ENCODE measurements at places on chromosomes 3 and 15.

DNA sequence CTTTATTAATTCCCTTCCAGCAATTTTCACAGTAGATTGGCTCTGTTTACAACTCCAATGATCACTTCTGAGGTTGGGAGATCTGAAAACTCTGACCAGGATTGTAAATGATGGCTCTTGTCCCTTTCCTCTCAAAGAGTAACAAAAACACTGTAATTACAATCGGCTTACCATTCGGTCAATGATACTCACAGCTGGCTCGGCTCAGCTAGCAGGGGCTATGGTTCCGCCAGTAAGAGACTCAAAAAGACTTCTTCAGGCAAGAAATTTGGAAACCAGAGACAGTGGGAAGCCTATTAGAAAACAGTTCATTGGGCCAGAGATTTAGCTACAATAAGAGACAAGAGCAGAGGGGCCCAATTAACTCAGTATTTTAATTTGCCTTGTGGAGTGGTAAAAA is 96.6 kb downstream of the LRRC3B start:
- DNase-seq = no peak

- DNase-seq = no peak
Observed at GRCh38 chr3:172211123-172211522, 171.7 kb downstream of the FNDC3B start.

- DNase-seq = no peak
Observed at GRCh38 chr3:120650311-120650710, 31.7 kb downstream of the HGD start.

DNA sequence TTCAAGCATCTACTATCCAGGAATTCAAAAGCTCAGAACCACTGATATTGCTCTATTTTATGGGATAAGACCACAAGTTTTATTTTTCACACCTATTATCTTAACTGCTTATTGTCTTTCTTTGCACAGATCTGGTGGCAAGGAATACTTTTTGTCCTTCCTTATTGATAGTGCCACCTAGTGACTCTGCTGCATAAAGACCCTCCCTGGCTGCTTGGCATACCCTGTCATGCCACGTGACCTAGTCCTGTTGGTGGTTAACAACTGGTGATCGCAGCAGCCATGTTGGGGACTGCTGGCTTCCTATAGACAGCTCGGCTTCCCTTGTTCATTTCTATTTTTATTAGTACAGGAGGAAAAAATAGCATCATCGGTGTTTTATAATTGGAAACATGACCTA is 236.3 kb downstream of the MEX3B start:
- peak; percentile 70 for DNase-seq

- DNase-seq = no peak
Observed at GRCh38 chr3:160583451-160583850, 18.1 kb upstream of the KPNA4 start.

- DNase-seq = no peak
Observed at GRCh38 chr3:15579051-15579450, 22.3 kb downstream of the HACL1 start.

DNA sequence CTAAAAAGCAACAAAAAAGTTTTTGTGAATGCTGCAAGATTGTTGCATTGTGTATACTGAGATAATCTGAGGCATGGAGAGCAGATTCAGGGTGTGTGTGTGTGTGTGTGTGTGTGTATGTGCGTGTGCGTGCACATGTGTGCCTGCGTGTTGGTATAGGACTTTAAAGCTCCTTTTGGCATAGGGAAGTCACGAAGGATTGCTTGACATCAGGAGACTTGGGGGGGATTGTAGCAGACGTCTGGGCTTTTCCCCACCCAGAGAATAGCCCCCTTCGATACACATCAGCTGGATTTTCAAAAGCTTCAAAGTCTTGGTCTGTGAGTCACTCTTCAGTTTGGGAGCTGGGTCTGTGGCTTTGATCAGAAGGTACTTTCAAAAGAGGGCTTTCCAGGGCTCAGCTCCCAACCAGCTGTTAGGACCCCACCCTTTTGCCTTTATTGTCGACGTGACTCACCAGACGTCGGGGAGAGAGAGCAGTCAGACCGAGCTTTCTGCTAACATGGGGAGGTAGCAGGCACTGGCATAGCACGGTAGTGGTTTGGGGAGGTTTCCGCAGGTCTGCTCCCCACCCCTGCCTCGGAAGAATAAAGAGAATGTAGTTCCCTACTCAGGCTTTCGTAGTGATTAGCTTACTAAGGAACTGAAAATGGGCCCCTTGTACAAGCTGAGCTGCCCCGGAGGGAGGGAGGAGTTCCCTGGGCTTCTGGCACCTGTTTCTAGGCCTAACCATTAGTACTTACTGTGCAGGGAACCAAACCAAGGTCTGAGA is 4.7 kb downstream of the BHLHE40 start:
- no peak for DNase-seq

DNA sequence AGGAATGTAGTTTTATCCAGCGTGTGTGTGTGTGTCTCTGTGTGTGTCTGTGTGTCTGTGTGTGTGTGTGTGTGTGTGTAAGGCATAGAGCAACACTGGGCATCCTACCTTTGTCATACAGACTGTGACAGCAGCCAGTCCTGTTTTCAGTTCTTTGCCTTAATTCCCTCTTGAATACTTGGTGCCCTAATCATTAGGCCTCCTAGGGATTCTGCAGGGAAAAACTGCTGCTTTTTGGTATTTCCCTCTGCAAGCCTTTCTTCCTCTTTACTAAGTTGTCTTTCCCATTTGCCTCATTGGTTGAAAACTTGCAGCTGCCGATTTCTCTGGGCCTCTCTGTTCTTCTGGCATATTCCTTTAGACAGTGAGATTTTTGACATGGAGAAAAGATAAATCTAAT is 9.2 kb downstream of the SLC25A36 start:
- DNase-seq = no peak

DNA sequence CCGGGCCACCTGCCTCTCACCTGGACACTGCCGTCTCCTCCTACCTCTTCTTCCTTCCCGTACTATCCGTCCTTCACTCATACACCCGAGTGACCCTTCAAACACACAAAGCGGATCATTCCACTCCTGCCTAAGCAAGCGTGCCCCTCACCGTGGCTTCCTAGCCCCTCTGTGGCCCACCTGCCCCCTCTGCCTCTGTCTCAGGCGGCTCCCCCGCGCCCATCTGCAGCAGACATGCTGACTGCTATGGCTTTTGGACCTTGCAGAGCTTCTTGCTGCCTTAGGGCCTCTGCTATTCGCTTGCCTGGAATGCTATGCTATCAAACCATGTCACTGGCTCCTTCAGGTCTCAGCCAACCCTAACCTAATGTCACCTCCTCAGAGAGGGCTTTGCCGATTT is 38.1 kb downstream of the SLC28A1 start:
- no peak for DNase-seq

DNA sequence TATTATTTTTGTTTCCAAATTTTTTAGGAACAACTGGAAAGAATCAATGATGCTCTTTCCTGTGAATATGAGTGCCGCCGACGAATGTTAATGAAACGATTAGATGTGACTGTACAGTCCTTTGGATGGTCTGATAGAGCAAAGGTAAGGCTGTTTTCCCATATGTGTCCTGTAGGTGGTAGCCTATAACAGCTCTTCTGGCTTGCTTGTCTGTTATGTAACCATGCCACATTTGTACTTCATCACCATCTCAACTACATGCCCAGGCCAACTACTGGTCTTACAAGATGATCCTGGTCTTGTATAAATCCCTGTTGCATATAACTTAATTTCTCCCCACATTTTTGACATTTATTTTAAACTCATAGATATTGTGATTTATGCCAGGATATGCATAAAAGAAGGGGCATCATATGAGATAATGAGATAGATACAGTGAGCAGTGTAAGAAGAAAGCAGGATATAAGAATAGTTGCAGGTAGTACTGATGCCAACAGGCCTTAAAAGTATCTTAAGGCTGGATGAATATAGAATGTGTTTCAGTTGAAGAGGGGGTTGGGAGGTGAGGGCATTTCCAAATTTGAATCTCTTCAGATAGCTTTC is 20.3 kb downstream of the FAM98B start:
- peak; percentile 72 for DNase-seq

DNA sequence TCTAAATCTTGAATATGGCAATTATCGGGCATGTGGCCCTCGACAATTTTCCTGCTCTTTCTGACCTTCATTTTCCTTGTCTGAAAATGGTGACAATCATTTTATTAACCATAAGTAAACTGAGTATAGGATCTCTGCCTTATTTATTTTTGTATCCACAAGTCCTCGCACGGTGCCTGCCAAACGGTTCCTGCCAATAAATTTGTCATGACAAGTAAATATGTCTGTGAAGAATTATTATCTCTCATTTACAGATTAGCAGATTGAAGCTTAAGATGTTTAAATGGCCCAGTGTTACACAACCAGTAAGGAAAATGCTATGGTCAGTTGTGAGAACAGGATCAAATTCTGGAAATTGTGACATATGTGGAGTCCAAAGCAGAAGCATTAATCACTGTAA is 65.9 kb upstream of the ARL6 start:
- DNase-seq = no peak

DNA sequence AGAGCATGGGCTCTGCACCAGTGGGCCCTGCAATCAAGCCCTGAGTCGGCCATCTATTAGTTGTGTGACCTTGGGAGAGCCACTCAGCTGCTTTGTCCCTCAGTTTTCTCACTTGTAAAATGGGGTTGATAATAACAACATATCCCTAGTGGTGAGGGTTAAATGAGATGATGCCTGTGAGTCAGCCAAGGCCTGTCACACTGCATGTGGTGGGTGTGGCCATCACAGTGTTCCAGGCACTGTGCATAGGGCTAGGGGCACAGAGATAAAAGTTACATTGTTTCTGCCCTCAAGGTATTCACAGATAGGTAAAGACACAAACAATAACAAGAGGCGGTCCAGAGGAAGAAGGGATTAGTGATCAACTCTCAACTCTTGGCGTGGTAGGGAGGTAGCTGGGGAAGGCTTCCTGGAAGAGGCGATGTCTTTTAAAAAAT is 19.5 kb downstream of the SMAD6 start:
- DNase-seq = no peak

DNA sequence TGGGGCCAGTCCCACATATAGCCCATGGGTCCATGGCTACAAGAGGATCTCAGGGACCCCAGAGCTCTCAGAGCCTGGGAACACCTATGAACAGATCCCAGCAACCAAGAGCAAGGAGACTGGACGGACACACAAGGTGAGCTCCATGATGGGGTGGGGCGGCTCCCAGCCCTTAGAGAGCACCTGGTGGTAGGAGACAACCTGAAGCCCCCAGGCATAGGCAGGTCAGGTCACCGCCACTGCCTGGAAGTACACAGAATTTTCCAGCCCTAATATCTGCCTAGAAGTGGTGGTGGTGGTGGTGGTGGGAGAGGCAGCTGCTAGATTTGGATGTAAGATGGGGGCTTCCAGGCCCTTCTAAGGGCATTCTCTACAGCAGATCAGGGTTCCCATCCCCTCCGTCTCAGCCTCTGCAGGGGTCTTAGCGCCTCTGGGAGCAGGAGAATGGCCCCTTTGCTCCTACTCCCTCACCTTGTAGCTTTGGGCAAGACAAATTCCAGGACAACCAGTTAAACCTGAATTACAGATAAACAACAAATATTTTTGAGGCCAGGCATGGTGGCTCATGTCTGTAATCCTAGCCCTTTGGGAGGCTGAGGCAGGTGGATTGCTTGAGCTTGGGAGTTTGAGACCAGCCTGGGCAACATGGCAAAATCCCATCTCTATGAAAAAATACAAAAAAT is 9.2 kb downstream of the SH2D7 start:
- no peak for DNase-seq

GRCh38 chr15:77548589-77549557 is 83.8 kb downstream of the LINGO1 start:
- no peak for DNase-seq

DNA sequence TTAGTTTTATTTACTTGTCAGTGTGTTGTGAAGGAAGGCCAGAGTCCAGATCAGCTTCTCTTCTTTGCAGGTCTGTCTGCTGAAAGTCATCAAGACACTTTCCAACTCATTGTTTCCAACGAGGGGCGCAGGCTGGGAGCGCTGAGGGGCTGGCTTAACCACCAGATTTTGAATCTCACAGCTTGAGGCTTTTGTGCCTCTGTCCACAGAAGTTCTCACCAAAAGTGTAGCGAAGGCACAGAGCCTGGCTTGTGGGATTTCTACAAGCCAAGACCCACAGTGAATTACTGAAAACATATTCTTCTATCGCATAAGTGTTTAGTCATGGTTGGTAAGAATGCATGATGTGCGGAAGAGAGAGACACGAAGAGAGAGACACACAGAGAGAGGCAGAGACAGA is 35.2 kb downstream of the BHLHE40 start:
- no peak for DNase-seq

GRCh38 chr3:165503346-165503745 is 307.2 kb upstream of the SLITRK3 start:
- no peak for DNase-seq

GRCh38 chr3:25652921-25653320 is 11.8 kb downstream of the TOP2B start:
- no peak for DNase-seq

DNA sequence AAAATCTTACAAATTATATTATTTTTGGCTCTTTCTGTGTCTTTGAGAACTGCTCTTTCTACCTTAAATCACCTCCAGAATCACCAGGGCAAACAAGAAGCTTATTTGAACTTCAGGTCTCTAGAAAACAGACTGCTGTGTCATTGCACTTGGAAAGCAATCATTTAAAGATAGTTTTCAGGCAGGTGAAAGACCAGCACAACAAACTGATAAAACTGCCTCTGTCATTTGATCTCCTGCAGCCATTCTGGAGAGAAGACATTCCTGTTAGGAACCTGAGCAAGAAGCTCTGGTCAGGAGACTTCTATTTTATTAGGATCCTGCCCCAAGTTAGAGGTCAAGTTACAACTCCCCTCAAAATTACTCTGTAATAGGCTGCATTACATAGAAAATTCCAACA is 50.7 kb upstream of the AP4E1 start:
- DNase-seq = peak; percentile 12

GRCh38 chr15:28886431-28887338 is 911 bp downstream of the APBA2 start:
- peak; percentile 9 for DNase-seq

DNA sequence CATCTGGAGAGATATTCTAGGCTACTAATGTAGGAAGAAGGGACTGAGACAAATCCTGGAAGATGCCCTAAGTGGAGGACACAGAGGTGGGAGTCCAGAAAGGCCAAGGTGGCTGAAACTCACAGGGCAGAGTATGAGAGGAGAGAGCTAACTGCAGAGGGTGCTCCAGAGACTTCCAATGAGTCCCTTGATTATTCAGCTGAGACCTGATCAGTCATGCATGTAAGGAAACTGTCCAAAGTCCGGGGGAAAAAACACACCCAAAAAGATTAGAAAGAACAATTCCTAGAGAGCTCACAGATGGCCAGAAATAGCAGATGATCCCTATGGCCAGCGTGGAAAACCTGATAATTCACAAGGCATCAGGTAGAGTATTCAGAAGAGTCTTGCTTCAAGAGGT is 18.7 kb upstream of the FOXP1 start:
- no peak for DNase-seq

GRCh38 chr15:79053894-79054293 is 36.7 kb downstream of the RASGRF1 start:
- no peak for DNase-seq
